Psoas muscle (tissue), 8 donors: ENCODE measurements at places on chromosomes 6 and 20. TPM values are rescaled to one million over a fixed set of nuclear protein-coding genes. Genes with fewer than 3 reads are reported as not detected.

- no peak for DNase-seq
Measured at GRCh38 chr6:157005940-157006339, 228.8 kb downstream of the ARID1B start.

DNA sequence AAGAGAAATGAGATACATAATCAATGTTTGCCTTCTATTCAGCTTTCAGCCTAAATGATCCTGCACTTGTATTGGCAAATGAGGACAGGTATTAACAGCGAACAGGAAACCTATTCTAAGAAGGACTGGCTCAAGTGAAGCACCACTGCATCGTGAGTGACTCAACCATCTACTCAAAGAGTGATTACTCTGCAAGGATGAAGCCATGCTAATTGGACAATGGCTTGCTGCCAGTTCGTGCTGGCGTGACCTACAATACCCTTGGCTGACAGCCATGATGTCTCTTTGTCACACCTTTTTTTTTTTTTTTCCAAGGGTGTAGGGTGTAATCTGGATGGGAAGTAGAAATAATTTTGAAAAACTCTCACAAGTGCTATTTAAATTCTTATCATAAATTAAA, 104.9 kb downstream of the GJA10 start:
- peak; percentile 57 for DNase-seq

Gene FAM83B
- total RNA-seq = 1.7 TPM

DNA sequence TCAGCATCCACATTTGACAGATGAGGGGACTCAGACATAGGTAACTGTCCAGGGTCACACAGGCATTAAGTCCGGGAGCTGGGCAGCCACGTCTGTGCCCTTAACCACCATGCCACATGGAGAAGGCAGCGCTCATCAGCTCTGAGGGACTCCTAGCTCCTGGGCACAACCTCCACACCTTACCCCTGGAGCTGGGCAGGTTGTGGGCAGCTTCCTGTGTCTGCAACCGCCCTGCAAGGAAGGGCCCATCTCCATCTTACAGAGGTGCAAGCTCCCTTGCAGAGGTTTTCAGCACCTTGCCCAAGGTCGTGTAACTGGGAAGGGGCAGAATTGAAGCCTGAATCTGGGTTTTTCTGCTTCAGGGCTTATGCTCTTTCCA, 7.9 kb downstream of the CCDC167 start:
- no peak for DNase-seq

DNA sequence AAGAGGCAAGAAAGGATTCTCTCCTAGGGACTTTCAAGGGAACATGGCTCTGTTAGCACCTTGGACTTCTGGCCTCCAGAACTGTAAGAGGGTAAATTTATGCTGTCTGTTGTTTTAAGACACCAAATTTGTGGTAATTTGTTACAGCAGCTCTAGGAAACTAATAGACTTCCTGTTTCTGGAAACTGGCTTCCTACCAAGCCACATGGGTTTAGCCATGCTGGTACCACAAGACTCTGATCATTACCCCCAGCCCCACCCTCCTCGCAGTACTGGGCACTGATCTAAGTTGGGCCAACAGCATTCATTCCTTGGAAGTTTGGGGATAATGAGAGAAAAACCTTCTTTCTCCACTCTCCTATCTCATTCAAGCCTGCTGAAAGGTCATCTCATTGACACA, 109.5 kb upstream of the SMLR1 start:
- DNase-seq = no peak

DNA sequence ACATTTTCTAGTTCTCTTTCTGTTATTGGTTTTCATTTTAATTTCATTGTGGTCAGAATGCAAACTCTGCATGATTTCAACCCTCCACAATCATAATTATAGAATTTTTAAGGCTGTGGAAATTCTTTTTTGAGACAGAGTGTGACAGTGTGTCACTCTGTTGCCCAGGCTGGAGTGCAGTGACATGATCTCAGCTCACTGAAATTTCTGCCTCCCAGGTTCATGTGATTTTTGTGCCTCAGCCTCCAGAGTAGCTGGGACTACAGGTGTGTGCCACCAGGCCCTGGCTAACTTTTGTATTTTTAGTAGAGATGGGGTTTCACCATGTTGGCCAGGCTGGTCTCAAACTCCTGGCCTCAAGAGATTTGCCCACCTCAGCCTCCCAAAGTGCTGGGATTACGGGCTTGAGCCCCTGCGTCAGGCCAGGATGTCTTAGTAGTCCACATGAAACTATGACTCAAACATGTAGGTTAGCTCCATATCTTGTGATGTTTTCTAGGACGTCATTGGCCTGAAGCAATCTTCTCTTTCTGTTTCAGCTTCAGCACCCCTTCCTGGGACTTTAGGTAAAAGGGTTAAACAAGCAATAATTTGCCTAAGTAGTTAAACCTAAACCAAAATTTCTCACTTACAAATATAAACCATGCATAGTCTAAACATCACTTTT, 47.4 kb upstream of the SAMD3 start:
- DNase-seq = no peak

Gene PRND
- not detected for total RNA-seq

- no peak for DNase-seq
Measured at GRCh38 chr6:110990840-110991576, 9.2 kb downstream of the RPF2 start.

Gene HMGA1
- 151 TPM for total RNA-seq

Gene TBXT
- total RNA-seq = not detected

DNA sequence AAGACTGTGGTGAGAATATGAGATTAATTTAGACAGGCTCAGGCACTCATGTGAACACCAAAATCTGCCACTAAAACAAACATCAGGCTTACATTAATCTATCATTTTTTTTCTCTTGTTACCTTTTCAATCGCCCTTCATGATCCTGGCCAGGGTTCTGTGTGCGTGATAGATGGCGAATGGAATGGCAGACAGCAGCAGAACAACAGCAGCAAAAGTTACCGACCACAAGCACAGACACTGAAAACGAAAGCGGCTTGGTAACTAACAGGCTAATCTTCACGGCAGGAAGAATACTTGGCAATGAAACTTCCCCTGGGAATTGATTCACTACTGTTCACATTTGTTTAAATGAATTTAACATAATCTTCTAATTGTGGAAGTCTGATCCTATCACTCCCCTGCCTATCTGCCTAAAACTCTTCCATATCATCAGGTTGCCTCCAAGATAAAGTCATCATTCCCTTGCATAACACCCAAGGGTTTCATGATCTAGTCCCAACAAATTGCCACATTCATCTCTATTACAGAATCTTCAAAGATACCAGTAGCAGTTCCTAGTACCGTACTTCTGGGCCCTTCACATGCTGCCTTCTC, 28.7 kb downstream of the PTPRK start:
- DNase-seq = no peak

- no peak for DNase-seq
Measured at GRCh38 chr6:12614456-12614855, 102.1 kb upstream of the PHACTR1 start.

DNA sequence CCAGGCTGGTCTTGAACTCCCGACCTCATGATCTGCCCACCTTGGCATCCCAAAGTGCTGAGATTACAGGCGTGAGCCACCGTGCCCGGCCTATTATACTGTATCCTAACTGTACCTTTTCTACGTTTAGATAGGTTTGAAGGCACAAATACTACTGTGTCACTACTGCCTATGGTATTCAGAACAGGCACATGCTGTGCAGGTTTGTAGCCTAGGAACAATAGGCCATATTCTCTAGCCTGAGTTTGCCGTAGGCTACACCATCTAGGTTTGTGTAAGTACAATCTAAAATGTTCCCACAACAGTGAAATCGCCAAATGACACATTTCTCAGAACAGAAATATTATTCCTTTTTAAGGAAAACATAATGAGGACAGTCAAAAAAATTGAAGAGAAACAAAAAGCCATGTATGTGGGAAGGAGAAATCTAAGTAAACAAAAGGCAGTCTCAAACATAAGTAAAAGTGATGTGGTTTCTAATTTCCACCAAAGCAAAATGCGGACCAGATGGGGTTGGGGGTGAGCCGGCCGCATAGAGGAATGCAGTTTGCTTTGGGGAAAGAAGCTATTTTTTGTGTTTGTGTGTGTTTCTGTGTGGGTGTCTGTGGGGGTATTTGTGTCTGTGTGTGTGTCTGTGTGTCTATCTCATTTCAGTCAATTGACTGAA, 192.6 kb upstream of the SALL4 start:
- no peak for DNase-seq

DNA sequence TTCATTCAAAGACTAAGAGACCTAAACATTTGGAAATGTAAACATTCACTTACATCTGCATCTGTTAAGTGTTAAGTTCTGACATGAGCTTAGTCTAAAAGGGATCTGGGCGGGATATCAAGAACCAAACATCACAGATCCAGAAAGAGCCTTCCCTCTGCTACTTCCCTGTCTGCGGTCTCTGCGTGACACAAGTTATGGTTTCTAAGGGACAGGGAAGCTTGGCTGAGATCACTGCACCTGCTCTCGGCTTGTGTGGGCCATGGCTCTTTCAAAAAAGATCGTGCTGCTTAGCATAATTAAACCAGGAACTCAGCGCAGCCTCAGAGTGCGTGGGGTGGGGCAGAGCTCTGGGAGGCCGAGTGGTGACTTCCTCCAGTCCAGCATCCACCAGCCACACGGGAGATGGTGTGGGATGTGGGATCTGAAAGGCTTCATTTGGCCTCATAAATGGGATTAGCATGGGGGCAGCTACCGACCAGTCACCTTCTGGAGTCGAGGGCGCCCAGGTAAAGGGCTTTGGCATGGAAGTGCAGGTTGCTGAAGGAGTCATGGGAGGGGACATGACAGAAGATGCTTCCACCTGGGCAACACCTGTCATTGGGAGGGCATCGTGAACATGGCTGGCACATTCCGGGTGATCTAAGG, 16.7 kb upstream of the RAMACL start:
- no peak for DNase-seq

DNA sequence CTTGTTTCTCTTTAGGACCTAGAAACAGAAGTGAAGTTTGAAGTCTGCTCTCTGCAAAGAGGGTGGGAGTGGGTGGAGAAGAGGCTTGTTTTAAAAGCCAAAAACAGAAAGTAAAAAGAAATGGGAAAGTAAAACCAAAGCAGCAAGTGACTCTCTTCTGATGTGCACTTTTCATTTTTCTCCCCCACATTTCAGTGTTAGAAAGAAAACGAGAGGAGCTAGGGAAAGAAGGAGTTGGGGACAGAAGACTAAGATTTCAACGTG, 1.3 kb downstream of the C6orf141 start:
- DNase-seq = no peak

- DNase-seq = peak; percentile 60
Measured at GRCh38 chr20:15065794-15066193, 728.4 kb upstream of the FLRT3 start.

DNA sequence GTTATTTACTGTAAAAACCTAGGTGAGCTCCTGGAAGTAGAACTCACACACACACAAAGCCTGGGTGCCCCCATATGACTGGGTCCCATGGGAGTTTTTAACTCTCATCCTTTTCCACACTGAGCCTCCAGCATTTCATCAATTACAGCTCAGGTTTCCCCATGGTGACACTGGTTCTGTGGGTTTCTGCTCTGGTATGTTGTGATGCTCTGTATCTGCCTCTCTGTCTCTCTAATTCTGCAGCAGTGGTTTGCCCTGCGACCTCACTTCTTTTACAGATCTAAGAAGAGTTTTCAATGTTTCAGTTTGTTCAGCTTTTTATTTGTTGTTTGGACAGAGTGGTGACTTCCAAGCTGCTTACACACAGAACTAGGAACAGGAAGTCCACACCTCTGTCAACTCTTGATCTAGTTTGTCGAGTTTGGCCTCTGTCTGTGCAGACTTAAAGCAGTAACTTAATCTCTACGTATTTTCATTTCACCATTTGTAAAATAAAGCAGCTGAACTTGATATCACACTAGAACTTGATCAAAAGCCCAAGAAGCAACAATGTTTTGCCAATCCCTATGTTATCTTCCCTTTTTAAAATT, 554.3 kb downstream of the EPHA7 start:
- DNase-seq = no peak

Gene PAX1
- total RNA-seq = 0.84 TPM

DNA sequence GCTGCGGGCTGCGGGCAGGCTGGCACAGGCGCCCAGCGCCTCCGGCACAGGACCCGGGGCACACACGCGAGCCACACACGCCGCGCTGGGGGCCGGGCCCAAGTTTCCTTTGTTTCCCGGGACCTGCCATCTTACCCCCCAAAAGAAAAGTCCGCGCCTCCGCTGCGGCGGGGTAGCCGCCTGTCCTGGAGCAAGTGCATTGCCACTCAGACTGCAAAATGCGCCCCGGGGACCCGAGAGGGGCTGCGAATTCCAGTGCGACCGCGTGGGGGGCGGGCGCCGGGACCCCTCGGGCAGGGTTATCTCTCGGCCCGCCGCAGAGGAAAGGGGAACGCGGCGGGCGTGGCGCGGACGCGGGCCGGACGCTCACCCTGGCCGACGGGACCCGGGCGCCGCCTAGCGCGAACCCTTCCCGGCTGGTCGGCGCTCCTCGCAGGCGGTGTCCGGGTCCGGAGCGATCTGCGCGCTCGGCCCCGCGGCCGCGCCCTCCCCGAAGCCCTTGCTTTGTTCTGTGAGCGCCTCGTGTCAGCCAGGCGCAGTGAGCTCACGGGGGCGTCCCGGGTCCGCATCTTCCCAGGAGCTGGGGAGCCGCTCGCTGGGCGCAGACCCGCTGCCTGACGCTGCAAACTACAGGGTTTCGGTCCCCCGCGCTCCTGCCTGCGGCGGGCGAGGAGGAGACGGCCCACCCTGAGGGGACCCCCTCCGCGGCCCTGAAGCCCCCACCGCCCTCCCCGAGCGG, 639 bp upstream of the CD24 start:
- DNase-seq = peak; percentile 60

GRCh38 chr6:130055271-130055670, 36.9 kb downstream of the L3MBTL3 start:
- DNase-seq = no peak
